Dermis microvascular lymphatic vessel endothelial cell (primary cell): ENCODE measurements at places on chromosomes 3 and 15. TPM values are rescaled to one million over a fixed set of nuclear protein-coding genes. Genes with fewer than 3 reads are reported as not detected.

The PODXL2 gene
- 0.89 and 1.0 TPM in 2 replicates for total RNA-seq

The FEZF2 gene
- not detected in 2 replicates for total RNA-seq

The MUC4 gene
- not detected in 2 replicates for total RNA-seq

The THAP10 gene
- total RNA-seq: 1.3 and 1.4 TPM in 2 replicates

The CD200 gene
- total RNA-seq: 3.2 and 11.8 TPM in 2 replicates

The MOBP gene
- total RNA-seq: under 0.01 TPM in 1 of 2 replicates, not detected in the other

The OSBPL10 gene
- 8.0 and 14.0 TPM in 2 replicates for total RNA-seq

The SPINT1 gene
- 0.90 and 1.1 TPM in 2 replicates for total RNA-seq

The FMN1 gene
- total RNA-seq: under 0.01 TPM in 2 replicates

The TRIM42 gene
- total RNA-seq: not detected in 2 replicates

The PP2D1 gene
- not detected in 2 replicates for total RNA-seq

The TMIE gene
- total RNA-seq: under 0.01 TPM in 1 of 2 replicates, not detected in the other

The LSMEM2 gene
- total RNA-seq: not detected in 2 replicates

The WDR93 gene
- total RNA-seq: under 0.01 TPM in 1 of 2 replicates, not detected in the other

The EOMES gene
- total RNA-seq: not detected in 2 replicates

The LRRC2 gene
- total RNA-seq: under 0.01 and 0.13 TPM in 2 replicates

The NR2E3 gene
- total RNA-seq: under 0.01 and 0.13 TPM in 2 replicates

The LIPH gene
- 0.13 TPM in 1 of 2 replicates, not detected in the other for total RNA-seq

The BMF gene
- 4.1 and 7.0 TPM in 2 replicates for total RNA-seq

The EFCAB12 gene
- under 0.01 TPM in 2 replicates for total RNA-seq

The TMEM266 gene
- 0.13 TPM in 1 of 2 replicates, not detected in the other for total RNA-seq

The ZPLD1 gene
- total RNA-seq: not detected in 2 replicates

The FBN1 gene
- 72.1 and 94.6 TPM in 2 replicates for total RNA-seq

The ZNF35 gene
- 10.1 and 12.5 TPM in 2 replicates for total RNA-seq

The ATP13A5 gene
- not detected in 2 replicates for total RNA-seq

The LRTM1 gene
- not detected in 2 replicates for total RNA-seq

The ACAN gene
- total RNA-seq: 0.13 TPM in 1 of 2 replicates, not detected in the other

The TMEM115 gene
- 27.0 and 43.9 TPM in 2 replicates for total RNA-seq

The ANKUB1 gene
- under 0.01 TPM in 1 of 2 replicates, not detected in the other for total RNA-seq

The USP8 gene
- 41.2 and 47.2 TPM in 2 replicates for total RNA-seq

The PYGO1 gene
- 0.13 TPM in 2 replicates for total RNA-seq

The KCNMB3 gene
- 2.1 and 2.7 TPM in 2 replicates for total RNA-seq

The UQCRC1 gene
- 311 and 325 TPM in 2 replicates for total RNA-seq

The A4GNT gene
- total RNA-seq: not detected in 2 replicates

The GREM1 gene
- under 0.01 and 0.13 TPM in 2 replicates for total RNA-seq

The CPN2 gene
- total RNA-seq: not detected in 2 replicates

The CLDN16 gene
- total RNA-seq: not detected in 2 replicates

The CPLX3 gene
- not detected in 2 replicates for total RNA-seq

The VIPR1 gene
- total RNA-seq: 0.38 TPM in 1 of 2 replicates, not detected in the other

The SUSD5 gene
- total RNA-seq: 0.63 and 1.7 TPM in 2 replicates

The CAND2 gene
- total RNA-seq: 1.2 and 1.8 TPM in 2 replicates

The ROPN1 gene
- not detected in 2 replicates for total RNA-seq

The ANKRD63 gene
- not detected in 2 replicates for total RNA-seq
